ENCODE measurements at places on chromosomes 1 and 21. TPM values are rescaled to one million over a fixed set of nuclear protein-coding genes. Genes with fewer than 3 reads are reported as not detected.

GRCh38 chr1:15171271-15171908 lies 17.8 kb downstream of the TMEM51 start:
- no peak for DNase-seq

Gene PITHD1
- total RNA-seq, result 72.1 TPM

DNA sequence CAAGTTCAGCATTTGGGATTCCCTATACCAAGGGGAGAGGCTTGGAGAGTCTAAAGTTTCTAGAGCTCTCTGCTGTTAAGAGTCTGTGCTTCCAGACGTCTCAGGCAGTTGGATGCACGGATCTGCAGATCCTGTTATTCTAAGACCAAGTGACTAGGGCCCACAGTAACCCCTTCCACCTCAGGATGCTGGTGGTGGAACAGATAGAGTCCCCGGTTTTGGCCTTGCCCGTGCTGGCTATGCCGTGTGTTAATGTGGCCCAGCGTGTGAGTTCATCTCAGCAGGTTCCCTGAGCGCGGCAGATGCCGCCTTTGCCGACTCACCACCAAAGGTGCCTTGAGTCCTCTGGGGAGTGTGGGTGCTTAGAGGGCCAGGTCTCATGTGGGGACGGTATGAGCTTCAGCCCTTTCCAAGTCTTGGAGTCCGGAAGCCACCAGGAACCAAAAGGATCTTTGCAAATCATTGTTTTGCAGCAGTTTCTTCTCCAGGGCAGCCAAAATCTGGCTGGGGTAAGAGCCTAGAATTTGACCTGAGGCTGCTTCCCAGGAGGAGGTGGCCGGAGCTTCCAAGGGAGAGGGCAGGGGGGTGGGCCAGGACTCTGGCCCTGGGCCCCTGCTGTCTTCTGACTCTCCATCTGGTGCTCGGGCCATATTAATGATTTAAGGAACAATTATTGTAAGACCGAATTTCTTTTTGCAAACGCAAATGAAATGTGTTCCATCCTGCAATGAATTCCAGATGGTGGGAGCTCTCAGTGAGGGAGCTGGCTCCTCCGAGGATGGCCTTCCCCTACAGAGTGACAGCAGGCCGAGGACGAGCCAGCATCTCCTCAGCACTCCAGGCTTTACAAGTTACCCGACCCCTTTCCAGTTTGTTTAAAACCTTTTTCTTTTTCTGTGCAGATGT lies 205.7 kb downstream of the FOXD2 start:
- no peak for DNase-seq

Gene COL6A2
- 108 TPM for total RNA-seq

Gene RBBP5
- 14.3 TPM for total RNA-seq

GRCh38 chr1:14835725-14836124 lies 237.2 kb downstream of the KAZN start:
- no peak for DNase-seq

DNA sequence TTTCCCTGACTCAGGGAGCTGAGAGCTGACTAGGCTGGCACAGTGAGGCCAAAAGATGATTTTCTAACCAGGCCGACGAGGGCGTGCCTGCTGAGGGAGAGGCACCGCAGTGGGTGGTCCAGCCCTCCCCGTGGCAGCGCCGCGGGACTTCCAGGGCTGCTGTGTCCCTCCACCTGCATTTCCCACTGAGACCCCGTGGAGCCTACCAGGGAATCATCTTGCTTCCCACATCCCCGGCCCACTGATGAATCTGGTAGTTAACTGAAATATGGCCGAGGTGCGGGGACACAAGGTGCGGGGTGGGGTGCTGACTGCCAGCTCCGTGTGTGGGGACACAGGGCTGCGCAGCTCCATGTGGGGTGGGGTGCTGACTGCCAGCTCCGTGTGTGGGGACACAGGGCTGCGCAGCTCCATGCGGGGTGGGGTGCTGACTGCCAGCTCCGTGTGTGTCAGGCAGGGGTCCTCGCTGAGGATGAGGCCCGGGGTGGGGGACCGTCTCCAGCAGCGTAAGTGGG lies 10.4 kb downstream of the WRAP73 start:
- no peak for DNase-seq

GRCh38 chr1:17595602-17595925 lies 56.1 kb downstream of the ARHGEF10L start:
- no peak for DNase-seq

Gene KRTAP6-1
- not detected for total RNA-seq

Gene C1orf167
- total RNA-seq, result 2.7 TPM

Gene KIF26B
- total RNA-seq, result 0.15 TPM

DNA sequence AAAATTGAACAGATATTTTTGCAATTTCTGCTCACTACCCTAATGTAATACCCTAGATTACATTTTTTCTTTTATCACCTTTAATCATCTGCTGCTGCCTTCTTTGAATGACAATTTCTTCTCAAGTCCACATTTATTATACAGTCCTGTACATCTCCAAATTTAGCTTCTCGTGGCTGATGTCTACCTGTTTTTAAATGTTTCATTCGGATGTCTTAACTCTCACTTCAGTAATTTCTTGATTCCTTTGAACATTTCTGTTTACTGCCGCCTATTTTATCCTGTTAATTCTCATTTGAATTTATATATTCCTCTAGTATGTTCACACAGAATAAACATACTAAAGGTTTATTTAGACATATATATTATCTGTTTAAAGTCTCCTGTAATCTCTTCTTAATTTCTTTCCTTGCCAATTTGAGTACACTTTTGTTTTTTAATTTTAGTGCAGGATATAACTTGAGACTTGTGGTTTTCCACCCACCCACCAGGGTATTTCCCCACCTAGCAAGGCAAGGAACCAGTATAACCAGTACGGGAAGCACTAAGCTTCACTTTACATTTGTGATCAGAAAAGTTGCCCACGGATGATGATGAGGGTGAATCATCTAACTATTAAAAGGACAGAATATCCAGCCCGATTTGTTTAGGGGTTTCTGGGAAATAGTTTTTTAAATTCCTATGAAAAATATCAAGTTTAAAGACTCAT lies 12.7 kb downstream of the INSL5 start:
- DNase-seq, result no peak

Gene LHX8
- not detected for total RNA-seq

Gene PAFAH2
- 5.5 TPM for total RNA-seq

DNA sequence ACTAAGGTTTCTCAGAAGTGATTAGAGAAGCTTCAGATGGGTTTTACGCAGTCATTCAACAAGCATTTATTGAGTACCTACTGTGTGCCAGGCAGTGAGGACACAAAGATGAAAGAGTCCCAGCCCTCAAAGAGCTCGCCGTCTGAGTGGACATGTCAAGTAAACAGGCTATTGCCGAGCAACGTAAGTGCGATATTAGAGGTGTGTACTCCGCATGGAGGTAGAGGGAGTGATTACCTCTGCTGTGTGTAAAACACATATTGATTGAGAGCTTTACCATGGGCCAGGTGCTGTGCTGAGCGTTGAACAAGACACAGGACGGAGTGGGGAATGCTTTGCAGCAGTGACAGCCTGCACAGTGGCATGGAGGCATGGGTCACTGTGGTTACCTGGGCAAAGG lies 49.5 kb upstream of the GPR37L1 start:
- no peak for DNase-seq

- no peak for DNase-seq
Observed at GRCh38 chr1:23505851-23506250, 21.9 kb upstream of the ASAP3 start.

Gene ARHGEF11
- 19.9 TPM for total RNA-seq

DNA sequence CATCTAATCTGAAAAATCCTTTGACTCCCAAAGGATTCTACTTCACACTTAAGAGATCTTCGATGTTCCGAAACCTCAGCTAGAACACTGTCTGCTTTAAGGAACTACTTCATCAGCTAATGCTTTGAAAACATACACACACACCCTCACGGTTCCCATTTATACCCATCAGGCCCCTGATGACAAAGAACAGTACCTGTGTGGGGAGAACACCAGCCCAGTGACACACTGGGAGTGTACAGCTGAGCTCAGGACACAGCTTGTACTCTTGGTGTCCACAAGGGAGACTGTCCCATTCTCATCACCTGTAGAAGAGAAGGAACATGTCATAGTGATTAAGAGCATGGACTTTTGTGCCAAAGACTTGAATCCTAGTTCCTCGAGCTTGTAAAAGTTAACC lies 6.6 kb downstream of the WDR77 start:
- DNase-seq, result no peak

Gene GPA33
- 0.12 TPM for total RNA-seq

- no peak for DNase-seq
Observed at GRCh38 chr1:111420377-111420776, 7.2 kb downstream of the OVGP1 start.

DNA sequence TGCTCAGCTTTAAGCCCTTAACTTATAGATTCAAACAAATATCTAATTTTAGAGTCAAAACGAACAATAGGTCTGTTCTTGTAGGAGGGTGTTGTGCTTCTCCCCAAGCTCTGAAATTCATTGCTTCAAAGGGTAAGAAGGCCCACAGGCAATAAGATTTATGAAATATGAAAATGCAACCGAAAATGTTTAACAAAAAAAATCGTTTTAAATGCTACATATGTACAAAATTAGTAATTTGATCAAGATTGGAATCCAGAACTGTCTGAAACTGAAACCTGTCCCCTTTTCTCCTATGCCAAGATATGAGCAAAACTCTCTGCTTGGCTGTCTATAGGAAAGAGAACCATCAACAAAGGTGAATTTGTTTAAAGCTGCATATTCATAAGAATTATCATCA lies 534.3 kb downstream of the PLPP3 start:
- DNase-seq, result no peak

GRCh38 chr1:37475380-37476086 lies 1.2 kb downstream of the ZC3H12A start:
- DNase-seq, result peak; percentile 25

GRCh38 chr1:61237147-61237546 lies 154.8 kb downstream of the NFIA start:
- DNase-seq, result no peak

GRCh38 chr1:203129501-203130231 lies 2.1 kb downstream of the ADORA1 start:
- peak; percentile 67 for DNase-seq

Gene C1orf116
- 0.12 TPM for total RNA-seq

DNA sequence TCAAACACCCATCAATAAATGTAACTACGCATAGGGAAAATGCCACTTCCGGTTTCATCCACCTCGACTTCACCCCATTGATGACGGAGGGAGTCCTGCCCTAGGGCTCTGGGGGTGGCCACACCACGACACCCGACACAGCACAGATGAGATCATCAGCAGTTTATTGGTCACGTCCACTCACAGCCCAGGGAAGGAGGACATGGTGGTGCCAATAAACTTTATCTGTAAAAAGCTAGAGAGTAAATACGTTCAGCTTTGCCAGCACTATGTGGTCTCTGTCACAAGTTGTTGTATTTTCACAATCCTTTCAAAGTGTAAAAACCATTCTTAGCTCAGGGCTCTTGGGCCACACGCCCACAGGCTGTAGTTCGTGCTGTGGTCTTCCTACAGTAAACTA lies 16.3 kb downstream of the SETD4 start:
- no peak for DNase-seq

DNA sequence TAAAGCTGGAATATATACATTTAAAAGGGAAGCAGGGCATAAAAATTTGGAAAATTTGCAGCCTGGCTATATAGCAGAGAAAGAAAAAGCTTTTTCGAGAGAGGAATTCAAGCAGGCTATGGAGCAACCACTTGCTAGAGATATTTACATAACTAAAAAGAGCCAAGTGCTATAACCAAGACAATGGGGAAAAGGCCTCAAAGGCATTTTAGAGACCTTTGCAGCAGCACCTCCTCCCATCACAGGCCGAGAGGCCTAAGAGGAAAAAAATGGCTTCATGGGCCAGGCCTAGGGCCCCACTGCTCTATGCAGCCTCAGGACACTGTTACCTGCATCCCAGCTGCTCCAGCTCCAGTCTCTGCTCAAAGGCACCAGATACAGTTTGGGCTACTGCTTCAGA lies 37.0 kb downstream of the CAPN9 start:
- DNase-seq, result no peak
